ENCODE measurements at places on chromosomes 12 and 14. TPM values are rescaled to one million over a fixed set of nuclear protein-coding genes. Genes with fewer than 3 reads are reported as not detected.

The PLCZ1 gene
- total RNA-seq: not detected

The RNFT2 gene
- total RNA-seq: 1.1 TPM

The LBHD2 gene
- not detected for total RNA-seq

The VDR gene
- 0.59 TPM for total RNA-seq

The FGF23 gene
- not detected for total RNA-seq

The DLGAP5 gene
- total RNA-seq: 0.08 TPM

The IL26 gene
- not detected for total RNA-seq

The LMNTD1 gene
- not detected for total RNA-seq

The TAS2R8 gene
- not detected for total RNA-seq

The IL22 gene
- not detected for total RNA-seq

The PLA2G1B gene
- total RNA-seq: not detected

The PRICKLE1 gene
- total RNA-seq: 7.6 TPM

The L3HYPDH gene
- 29.8 TPM for total RNA-seq

The LHX5 gene
- total RNA-seq: not detected

The CMKLR1 gene
- total RNA-seq: 11.0 TPM

The FITM1 gene
- total RNA-seq: 180 TPM

The NCKAP5L gene
- 18.6 TPM for total RNA-seq

The RNU4-1 gene
- not detected for total RNA-seq

The SMCO2 gene
- not detected for total RNA-seq

The TAS2R30 gene
- total RNA-seq: 0.44 TPM

The GLS2 gene
- 0.96 TPM for total RNA-seq

The KLRC2 gene
- not detected for total RNA-seq

The OR10P1 gene
- not detected for total RNA-seq

The GPX2 gene
- not detected for total RNA-seq

The ERP27 gene
- 0.70 TPM for total RNA-seq

The ESPL1 gene
- 0.59 TPM for total RNA-seq

The TTC9 gene
- total RNA-seq: 5.3 TPM

The RAPGEF3 gene
- total RNA-seq: 26.8 TPM

The STAC3 gene
- total RNA-seq: 0.59 TPM

The WNT5B gene
- total RNA-seq: 3.0 TPM

The EIF5 gene
- total RNA-seq: 175 TPM
